Breast epithelium (tissue), 4 donors: ENCODE measurements at places on chromosomes 12 and 14.

GRCh38 chr12:92503971-92504593, 198.7 kb upstream of the PLEKHG7 start:
- peaks cover 9% of the 10 kb centered on the region for H3K4me1 ChIP-seq
- H3K36me3 ChIP-seq: no peaks in the 10 kb centered on the region
- no peak overlapping the region for H3K4me3 ChIP-seq

- H3K36me3 ChIP-seq: no peaks in the 10 kb centered on the region
- DNase-seq: no peak
- H3K27ac ChIP-seq: no peak overlapping the region
- no peaks in the 10 kb centered on the region for H3K27me3 ChIP-seq
- H3K4me1 ChIP-seq: no peaks in the 10 kb centered on the region
Measured at GRCh38 chr14:52348776-52349175, 34.7 kb downstream of the PTGER2 start.

DNA sequence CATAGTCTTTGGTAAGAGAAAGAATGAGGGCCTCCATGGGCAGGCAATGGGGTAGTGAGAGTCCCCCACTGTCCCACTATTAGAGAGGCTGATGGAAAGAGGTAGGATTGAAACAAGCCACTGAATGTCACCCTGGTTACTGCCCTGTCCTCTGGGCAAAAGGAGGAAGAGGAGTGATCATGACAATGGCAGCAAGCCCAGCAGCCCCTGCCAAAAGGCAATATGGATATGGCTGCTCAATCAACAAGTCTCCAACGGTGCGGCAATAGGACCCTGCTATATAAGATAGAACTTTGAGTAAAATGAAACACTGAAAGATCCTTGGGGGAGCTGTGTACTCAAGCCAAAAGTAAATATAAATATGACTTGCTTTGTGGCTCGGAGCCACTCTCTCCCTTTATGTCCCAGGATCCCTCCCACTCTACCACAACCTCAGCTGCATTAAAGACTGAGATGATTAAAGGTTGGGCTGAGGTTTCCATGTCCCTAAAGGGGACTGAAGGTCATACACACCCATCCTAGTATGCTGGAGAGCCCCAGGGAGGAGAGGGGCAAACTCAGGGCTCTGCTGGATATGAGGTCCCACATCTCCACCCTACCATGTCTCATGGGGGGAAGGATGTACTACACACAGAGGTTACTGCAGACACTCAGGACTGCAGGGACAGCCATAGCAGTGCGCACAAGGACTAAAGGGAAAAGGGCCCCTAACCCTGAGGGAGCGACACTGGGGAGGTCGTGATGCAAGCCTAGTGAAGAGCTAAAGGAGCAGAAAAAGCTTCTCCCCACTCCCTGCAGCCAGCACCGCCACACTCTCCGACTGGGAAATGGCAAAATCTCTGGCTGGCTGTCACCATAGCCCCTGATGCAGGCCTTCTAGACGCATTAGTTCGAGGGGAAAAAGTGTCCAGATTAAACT, 5.9 kb downstream of the POMT2 start:
- no peaks in the 10 kb centered on the region for H3K27me3 ChIP-seq
- H3K4me3 ChIP-seq: no peak overlapping the region
- no peaks in the 10 kb centered on the region for H3K36me3 ChIP-seq
- peaks cover 29% of the 10 kb centered on the region for H3K4me1 ChIP-seq
- H3K27ac ChIP-seq: peak overlapping the region; percentile 85

DNA sequence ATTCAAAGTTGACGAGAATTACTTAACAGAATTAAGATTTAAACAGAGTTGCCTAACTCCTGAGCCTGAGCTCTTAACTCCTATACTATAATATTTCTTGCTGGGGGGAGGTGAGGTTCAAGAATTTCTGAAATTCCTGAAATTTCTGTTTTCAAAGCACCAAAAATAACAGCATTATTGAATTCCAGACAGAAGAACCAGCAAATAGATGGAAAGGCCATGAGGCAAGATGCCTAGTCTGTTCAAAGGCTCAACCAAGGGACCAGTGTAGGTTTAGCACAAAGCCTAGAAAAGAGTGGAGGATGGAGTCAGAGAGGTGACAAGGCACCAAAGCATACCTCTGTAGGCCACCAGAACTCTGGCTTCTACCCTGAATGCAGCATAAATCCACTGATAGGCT, 76.4 kb downstream of the PPP1R12A start:
- H3K27ac ChIP-seq: no peak overlapping the region
- H3K4me3 ChIP-seq: no peak overlapping the region
- H3K4me1 ChIP-seq: no peaks in the 10 kb centered on the region

DNA sequence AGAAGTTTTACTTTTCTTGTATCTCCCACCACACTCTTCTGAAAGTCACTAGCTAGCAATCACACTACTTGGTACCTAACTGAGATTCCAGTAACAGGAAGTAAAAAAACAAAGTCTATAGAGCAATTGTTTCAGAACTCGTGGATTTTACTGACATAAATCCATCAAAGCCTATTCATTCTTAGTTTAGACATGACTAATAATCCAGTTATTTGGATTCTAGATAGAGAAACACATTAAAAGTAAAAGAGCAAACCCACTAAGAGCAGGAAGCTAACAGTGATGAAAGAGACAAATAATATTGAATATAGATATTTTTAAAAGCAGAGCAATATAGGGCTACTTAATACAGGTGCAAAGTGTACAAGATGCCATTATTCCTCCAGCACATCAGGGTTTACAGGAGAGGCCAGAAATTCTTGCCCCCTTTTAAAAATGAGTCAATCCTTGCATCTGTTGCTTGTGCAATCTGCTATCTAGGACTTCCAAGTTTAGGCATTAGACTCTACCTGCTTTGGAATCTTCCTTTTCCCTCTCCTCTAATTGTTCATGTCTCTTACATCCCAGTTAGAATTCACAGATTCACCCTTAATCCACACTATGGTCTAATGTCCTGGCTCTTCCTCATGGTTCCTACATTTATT, 6.0 kb downstream of the HEATR5A start:
- no peaks in the 10 kb centered on the region for H3K4me1 ChIP-seq
- H3K4me3 ChIP-seq: no peak overlapping the region
- H3K27me3 ChIP-seq: no peaks in the 10 kb centered on the region
- no peaks in the 10 kb centered on the region for H3K36me3 ChIP-seq
